CD8-positive, alpha-beta T cell (primary cell): ENCODE measurements at places on chromosomes 6 and 20.

GRCh38 chr20:51027035-51027795 is 4.3 kb upstream of the KCNG1 start:
- DNase-seq = no peak

DNA sequence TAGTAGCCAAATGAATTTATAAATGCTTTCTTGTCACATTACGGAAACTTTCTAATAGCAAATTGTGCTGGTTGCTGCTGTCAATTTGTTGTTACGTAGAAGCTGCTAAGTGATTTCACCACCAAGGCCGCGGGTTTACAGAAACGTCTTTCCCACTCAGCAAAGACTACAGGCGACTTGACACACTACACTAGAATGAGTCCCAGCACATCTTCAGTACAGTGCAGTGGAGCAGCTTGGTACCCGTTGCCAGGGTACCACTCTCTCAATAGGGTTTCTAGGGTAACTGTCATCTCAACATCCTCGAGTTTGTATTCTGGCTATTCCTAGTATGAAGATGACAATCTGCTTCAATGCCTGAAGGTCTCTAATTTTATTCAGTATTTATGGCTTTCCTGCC is 22.7 kb upstream of the ZDHHC14 start:
- DNase-seq = no peak

DNA sequence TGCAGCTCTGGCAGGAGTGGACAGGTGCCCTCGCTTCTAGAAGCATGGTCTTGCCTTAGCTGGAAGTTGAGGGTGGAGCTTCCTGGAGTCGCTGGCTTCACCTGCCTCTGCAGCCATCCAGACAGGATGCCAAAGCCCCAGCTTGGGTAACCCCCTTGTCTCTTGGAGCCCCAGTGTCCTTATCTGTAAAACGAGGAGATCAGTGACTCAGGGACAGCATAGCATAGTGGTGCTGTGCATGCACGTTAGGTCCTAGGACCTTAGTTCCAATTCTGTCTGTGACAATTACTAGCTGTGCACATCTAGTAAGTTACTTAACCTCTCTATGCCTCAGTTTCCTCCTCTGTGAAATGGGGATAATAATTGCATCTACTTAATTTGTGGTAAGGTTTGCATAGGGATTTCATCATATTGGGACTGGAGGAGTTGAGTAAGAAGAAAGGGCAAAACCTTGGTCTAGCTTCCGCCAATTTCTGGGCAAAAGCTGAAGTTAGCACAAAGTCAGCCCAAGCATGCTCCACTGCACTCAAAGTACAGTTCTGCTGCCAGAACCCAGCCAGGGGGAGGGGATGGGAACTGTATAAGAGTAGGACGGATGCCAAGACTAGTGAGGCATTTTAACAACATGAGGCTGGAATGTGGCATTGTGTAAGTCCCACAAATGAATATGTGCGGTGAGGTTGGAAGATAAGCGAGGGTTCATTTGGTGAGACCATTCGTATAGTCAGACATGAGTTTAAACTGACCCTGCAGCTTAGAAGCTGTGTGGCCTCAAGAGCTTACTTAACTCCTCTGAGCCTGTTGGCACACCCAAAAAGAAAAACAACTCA is 24.5 kb downstream of the TOX2 start:
- DNase-seq = no peak

GRCh38 chr6:35634316-35634715 is 54.4 kb downstream of the FKBP5 start:
- DNase-seq = no peak

- DNase-seq = no peak
Measured at GRCh38 chr6:34558172-34558714, 2.1 kb upstream of the SPDEF start.

DNA sequence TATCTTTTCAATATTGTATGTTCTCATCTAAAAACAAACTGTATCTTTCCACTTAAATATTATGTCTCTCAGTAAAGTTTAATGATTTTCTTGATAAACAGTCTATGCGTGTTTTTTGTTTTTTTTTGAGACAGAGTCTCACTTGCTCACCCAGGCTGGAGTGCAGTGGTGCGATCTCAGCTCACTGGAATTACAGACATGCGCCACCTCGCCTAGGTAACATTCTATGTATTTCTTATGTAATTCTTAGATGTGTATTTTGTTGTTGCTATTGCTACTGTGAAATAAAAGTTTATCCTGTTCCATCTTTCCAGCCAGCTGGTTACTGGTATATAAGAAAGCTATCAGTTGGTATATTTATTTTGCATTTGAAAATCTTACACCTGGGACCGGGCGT is 29.4 kb downstream of the ABHD12 start:
- no peak for DNase-seq

GRCh38 chr6:154289818-154290508 is 66.6 kb downstream of the IPCEF1 start:
- no peak for DNase-seq

- DNase-seq = no peak
Measured at GRCh38 chr6:19663479-19663878, 173.7 kb upstream of the ID4 start.

GRCh38 chr6:7401075-7401474 is 11.5 kb downstream of the RIOK1 start:
- DNase-seq = no peak

DNA sequence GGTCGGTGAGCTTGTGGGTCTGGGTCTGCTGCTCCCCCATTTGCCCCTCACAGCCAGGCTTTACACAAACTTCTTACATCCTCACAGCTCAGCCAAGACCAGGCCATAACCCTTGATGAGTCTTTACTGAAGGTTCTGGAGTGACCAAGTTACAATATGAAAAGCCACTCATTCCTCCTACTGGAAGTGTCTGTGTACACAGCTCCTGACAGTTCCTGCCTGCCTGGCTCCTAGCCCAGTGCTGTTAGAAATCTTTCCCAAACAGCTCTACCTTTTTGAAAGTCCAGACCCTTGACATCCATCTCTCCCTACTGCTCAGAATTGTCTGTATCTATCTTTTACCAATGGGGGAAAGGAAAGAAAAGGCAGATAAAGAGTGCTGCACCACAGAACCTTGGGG is 106.9 kb downstream of the PAX1 start:
- DNase-seq = no peak

- DNase-seq = no peak
Measured at GRCh38 chr6:51250317-51250716, 431.6 kb downstream of the TFAP2B start.

- DNase-seq = no peak
Measured at GRCh38 chr20:61561111-61561830, 309.2 kb downstream of the CDH4 start.

- no peak for DNase-seq
Measured at GRCh38 chr6:40319124-40319523, 268.0 kb downstream of the LRFN2 start.

DNA sequence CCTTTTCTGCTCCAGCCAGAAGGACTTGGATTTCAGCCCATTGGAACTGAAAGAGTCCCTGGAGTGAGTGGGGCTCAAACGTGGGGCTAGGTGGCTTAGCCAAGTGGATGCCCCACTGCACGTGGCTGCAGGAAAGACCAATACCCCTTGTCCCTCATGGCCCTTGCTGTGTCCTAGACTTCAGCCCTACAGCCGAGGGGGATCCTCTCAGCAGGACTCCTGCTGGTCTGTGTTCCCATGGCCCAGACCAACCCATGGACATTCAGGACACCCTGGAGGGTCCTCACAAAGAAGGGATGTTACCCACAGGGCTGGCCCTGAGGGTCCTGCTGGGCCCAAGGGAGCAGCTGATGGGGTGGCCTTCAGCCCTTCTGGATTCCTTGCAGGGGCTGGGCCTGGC is 30.0 kb upstream of the PHACTR3 start:
- DNase-seq = no peak

DNA sequence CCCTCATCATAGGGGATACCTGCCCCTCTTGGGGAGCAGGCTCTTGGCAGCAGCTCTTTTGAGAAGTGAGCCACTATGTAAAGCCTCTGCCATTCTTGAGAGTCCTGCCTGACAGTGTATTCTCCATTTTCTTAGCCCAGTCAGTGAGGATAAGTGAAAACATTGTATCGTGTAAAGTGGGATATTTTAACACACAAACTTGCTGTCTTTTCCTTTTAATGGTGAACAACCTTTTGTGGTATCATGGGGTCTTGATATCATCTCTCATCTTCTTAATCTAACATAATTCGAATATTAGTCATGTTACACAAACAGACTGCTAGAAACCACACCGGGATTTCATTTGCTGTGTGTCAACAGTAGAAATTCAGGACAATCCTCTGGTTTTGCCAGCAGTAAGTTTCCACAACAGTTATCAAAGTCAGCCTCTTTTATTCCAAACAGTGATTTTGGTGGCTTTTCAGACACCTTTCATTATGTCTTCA is 136.2 kb downstream of the HIVEP1 start:
- no peak for DNase-seq

DNA sequence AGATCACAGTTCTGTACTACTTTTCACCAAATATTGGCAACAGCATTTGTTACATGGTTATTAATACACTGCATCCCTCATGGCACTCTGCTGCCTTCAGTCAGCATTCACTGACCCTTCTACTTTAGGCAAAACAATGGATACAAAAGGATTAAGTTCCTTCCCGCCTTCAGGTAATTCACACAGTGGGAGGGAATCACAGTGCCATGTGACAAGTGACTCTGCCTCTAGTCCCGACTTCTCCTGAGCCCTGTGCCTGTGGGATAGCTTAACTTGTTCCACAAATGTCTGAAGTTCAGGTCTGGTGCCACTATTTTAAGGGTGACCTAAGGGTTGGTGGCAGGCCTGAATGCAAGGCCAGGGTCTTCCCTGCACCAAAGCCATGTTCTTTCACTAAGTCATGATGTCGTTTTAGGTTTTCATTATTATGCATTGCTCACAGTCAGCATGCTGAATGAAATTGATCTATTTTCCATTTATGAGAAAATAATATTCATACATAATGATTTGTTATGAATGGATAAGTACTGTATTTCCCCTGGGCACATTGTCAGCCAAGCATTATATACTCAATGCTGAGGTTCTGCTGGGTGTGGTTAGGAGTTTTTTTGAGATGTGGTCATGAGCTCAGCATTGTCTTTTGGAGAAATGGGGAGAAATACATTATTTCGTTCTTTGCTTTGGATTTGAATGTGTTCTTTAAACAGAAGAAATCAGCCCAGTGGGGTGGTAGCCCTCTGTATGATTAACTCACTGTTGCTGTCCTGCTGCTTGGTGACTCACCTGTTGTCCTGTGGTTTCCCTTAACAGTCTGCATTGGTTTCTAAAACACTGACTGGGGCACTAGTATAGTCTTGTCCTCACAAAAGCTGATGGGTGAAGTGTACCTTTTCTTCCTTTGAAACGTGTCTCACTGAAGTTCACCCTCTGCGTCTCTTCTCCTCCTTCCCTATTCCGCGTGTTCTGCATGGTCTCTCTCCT is 66.4 kb downstream of the AFDN start:
- no peak for DNase-seq

DNA sequence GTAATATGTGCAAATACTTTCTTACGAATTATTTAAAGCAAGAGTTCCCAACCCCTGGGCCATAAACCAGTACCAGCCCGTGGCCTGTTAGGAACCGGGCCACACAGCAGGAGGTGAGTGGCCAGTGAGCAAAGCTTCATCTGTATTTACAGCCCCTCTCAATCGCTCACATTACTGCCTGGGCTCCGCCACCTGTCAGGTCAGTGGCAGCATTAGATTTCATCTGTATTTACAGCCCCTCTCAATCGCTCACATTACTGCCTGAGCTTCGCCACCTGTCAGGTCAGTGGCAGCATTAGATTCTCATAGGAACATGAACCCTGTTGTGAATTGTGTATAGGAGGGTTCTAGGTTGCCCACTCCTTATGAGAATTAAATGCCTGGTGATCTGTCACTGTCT is 142.0 kb downstream of the RNASET2 start:
- no peak for DNase-seq

GRCh38 chr20:62766716-62767115 is 29.6 kb upstream of the MRGBP start:
- no peak for DNase-seq

- no peak for DNase-seq
Measured at GRCh38 chr6:129787816-129788215, 73.3 kb downstream of the TMEM244 start.

DNA sequence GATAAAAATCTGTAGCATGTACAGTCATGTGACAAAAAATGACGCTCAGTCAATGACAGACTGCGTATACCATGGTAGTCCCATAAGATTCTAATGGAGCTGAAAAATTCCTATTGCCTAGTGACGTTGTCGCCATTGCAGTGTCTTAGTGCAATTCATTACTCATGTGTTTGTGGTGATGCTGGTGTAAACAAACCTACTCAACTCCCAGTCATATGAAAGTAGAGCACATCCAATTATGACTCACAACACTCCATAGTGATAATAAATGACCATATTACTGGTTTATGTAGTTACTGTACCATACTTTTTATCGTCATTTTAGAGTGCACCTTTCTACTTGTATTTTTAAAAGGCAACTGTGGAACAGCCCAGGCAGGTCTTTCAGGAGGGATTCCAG is 45.0 kb downstream of the TFAP2A start:
- DNase-seq = no peak
